ENCODE measurements at places on chromosomes 7 and 10.
A peak's percentile ranks its signal among the peaks of the same experiment; 100 is the strongest.

DNA sequence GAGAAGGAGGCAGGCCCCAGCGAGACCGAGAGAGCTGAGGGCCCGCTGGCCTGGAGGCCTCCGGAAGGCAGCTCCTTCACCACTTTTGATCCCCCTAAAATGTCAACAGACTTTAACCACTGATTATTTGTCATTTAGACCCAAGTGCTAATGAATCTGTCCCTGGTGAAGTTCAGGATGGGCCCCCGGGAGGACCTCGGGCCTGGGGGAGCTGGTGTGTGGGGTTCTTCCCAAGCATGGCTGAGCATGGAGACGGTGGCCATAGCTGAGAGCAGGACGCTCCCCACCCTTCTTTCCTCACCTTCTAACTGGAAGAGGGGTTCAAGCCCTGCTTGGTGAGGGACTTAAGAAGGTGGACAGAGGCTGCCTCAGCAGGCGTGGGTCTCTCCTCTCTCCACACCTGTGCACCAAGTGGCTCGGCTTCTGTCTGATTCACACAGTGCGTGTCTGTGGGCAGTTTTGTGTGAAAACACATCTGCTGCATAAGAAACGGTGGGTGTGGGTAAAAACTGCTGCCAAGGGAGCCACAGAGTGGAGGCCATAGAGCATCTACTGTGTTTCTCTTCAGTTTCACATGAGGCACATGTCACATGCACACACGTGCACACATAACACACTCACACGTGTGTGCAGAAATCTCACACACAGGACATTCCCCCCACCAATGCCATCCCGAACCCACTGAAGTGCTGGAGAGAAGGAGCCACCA, 53.5 kb upstream of the VIPR2 start:
- H3K27me3 ChIP-seq: no peaks in the 10 kb centered on the region
- no peak overlapping the region for H3K4me3 ChIP-seq
- H3K4me1 ChIP-seq: no peaks in the 10 kb centered on the region
- H3K27ac ChIP-seq: no peak overlapping the region

DNA sequence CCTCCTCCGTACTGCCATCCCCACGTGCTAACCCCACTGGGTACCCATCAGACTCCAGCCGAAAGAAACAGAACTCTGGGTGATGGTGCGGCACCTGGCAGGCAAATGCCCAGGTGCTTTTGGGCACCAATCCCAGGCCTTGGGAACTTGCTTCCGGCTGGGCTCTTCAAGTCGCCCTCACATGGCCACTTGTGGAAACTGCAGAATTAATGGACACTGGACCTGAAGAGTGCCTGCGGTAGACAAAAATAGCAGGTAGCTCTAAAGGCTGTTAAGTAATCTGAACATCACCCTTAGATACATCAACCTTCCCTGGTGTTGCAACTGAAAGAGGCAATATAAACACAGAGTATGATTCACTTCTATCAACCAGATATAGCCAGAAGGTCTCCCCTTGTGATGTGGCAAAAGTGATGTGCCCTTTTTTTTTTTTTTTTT, 644.4 kb downstream of the GRM8 start:
- H3K4me3 ChIP-seq: no peak overlapping the region
- H3K27me3 ChIP-seq: no peaks in the 10 kb centered on the region
- H3K36me3 ChIP-seq: no peaks in the 10 kb centered on the region
- H3K27ac ChIP-seq: no peak overlapping the region
- DNase-seq: peak; percentile 77
- no peaks in the 10 kb centered on the region for H3K4me1 ChIP-seq

DNA sequence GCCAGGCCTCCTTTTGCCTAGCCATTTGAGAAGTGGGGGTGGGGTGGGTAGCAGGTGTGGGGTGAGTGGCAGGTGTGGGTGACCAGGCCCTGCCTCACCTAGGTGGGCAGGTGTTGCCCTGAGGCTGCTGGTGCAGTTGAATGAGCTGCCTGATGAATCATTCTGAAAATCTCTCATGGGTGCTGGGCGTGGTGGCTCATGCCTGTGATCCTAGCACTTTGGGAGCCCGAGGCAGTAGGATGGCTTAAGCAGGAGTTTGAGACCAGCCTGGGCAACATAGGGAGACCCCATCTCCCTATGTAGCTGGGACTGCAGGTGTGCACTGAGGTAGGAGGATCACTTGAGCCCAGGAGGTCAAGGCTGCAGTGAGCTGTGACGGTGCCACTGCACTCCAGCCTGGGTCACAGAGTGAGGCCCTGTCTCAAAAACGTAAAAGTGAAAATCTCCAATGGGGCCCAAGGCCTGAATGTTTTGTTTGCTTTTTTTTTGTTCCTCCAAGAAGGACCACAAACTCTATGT, 17.7 kb downstream of the TSPAN14 start:
- H3K27ac ChIP-seq: no peak overlapping the region
- DNase-seq: no peak
- peaks cover 9% of the 10 kb centered on the region for H3K4me1 ChIP-seq
- H3K27me3 ChIP-seq: no peaks in the 10 kb centered on the region

GRCh38 chr7:122692769-122693309, 6.1 kb downstream of the RNF133 start:
- H3K27ac ChIP-seq: no peak overlapping the region
- H3K36me3 ChIP-seq: no peaks in the 10 kb centered on the region
- H3K4me3 ChIP-seq: no peak overlapping the region
- no peaks in the 10 kb centered on the region for H3K4me1 ChIP-seq

GRCh38 chr7:80591654-80592053, 46.8 kb upstream of the CD36 start:
- no peak overlapping the region for H3K27ac ChIP-seq
- no peaks in the 10 kb centered on the region for H3K36me3 ChIP-seq
- no peaks in the 10 kb centered on the region for H3K4me1 ChIP-seq
- no peak overlapping the region for H3K4me3 ChIP-seq

GRCh38 chr10:97050205-97050745, 135.5 kb downstream of the SLIT1 start:
- no peak overlapping the region for H3K27ac ChIP-seq
- no peaks in the 10 kb centered on the region for H3K27me3 ChIP-seq
- H3K4me1 ChIP-seq: no peaks in the 10 kb centered on the region

DNA sequence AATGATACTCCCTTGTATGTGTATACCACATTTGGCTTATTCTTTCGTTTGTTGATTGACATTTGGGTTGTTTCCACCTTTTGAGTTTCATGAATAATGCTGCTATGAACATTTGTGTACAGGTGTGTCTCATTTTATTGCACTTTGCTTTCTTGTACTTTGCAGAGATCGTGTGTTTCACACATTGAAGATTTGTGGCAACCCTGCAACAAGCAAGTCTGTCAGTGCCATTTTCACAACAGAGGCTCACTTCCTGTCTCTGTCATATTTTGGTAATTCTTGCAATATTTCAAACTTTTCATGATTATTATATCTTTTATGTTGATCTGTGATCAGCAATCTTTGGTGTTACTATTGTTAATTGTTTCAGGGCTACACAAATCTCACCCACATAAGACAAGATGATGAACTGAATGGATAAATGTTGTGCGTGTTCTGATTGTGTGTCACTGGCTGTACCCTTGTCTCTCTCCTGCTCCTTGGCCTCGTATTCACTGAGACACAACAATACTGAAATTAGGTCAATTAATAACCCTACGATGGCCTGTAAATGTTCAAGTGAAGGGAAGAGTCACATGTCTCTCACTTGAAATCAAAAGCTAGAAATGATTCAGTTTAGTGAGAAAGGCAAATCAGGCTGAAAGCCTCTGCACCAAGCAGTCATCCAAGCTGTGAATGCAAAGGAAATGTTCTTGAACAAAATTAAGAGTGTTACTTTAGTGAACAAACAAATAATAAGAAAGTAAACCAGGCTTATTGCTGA, 133.6 kb upstream of the JCAD start:
- no peaks in the 10 kb centered on the region for H3K27me3 ChIP-seq
- H3K27ac ChIP-seq: no peak overlapping the region
- no peaks in the 10 kb centered on the region for H3K4me1 ChIP-seq
- no peaks in the 10 kb centered on the region for H3K36me3 ChIP-seq

All from mesendoderm (in vitro differentiated cells).